ENCODE measurements at places on chromosomes 3 and 15.

DNA sequence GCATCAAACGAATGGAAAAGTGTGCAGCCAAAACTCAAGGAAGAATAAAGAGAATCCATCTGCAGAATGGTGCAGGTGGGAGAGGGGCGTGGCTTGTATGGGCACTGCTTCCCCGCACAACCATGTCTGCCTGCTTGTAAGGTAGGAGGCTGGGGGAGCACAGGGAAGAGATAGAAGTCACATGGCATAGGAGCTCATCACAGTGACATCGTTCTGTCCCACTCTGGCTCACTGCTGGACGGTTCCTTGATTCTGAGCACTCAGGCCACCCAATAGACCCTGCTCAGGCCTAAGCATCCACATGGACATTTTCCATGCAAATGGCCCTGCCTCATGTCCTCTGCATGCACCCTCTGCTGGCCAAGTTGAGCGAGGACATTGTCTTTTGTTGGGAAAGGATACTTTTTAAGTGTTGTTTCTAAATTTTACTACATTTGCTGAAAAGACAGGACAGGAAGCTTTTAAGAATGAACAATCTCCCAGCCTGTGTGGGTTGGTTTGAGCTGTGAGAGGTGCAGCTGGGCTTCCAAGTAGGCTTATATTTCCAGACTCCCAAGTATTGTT is 3.1 kb downstream of the MYLK start:
- peak; percentile 65 for DNase-seq

- DNase-seq = no peak
Observed at GRCh38 chr3:78917536-78917935, 850.3 kb downstream of the ROBO1 start.

DNA sequence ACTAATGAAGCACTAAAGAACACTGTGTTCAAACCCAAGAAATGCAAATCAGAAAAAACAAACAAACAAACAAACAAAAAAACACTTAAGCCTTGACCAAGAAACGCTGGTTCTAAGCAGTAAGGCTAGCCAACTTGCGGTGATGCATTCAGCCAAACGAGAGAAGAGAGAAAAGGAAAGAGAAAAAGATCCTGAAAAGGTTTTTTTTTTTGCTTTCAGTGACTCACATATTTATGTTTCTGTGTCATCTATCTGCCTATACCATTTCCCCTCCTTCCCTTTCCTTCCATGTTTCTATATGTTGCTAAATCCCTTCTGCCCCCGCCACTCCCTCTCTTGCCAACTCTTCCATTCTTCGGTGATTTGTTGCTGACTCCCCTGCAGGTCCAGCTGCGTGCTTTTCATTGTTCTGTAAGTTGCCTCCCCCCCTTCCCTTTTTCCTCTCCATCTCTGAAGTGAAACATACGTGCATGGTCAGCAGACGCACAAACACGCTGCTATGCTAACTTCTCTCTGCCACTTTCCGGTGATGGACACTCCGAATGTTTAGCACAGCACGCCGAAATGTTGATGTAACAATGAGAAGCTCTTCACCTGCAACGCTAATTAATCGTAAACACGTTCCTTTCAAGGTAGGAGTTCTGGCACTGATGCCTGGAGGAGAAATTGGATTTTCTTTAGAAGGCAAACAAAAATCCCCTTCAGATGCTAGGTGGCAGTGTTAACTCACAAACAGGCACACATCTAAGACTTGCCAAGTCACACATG is 154.4 kb downstream of the TUSC7 start:
- peak; percentile 57 for DNase-seq

GRCh38 chr3:34650131-34650530 is 851.7 kb downstream of the PDCD6IP start:
- DNase-seq = no peak

DNA sequence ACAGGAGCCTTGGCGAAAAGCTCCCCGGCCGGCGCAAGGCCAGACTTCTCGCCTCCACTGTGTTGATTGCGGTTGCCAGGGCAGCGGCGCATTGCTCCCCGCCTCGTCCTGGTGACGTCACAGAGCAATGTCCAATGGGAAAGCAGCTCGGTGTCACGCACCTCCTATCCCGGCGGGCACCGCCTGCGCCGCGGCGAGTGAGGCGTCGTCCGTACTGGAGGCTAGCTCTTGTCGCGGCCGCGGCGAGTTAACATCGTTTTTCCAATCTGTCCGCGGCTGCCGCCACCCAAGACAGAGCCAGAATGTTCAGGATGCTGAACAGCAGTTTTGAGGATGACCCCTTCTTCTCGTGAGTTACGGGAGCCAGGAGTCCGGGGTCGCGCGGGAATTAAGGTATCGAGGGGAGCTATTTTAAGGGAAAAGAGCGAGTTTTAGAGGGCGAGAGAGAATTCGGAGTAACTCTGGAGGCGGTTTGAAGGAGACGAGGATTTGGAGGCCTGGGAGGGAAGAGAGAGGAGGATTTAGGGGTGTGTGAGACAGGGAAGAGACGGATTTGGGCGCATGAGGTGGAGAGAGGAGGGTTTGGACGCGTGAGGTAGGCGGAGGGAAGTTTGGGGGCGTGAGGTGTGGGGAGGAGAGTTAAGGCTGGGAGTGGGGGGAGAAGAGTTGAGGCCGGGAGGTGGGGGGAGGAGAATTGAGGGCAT is at the start of gene MLF1:
Gene MLF1, plus strand, starts transcription at position 196 of the 704 bp plus-strand sequence. Its CDS starts 107 bp downstream, at position 303.
- peak; percentile 93 for DNase-seq

- DNase-seq = no peak
Observed at GRCh38 chr15:66212563-66212921, 41.0 kb downstream of the MEGF11 start.

DNA sequence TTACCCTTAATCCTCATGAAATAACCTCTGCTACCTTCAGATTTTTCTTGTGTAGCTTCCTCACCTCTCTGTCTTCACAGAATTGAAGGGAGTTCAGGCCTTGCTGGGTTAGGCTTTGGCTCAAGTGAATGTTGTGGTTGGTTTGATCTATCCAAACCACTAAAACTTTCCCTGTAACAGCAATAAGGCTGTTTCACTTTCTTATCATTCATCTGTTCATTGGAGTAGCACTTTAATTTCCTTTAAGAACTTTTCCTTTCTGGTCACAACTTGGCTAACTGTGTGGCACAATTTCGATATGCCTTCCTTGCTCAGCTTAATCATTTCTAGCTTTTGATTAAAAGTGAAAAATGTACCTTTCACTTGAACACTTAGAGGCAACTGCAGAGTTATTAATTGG is 129.8 kb downstream of the NR1I2 start:
- no peak for DNase-seq

DNA sequence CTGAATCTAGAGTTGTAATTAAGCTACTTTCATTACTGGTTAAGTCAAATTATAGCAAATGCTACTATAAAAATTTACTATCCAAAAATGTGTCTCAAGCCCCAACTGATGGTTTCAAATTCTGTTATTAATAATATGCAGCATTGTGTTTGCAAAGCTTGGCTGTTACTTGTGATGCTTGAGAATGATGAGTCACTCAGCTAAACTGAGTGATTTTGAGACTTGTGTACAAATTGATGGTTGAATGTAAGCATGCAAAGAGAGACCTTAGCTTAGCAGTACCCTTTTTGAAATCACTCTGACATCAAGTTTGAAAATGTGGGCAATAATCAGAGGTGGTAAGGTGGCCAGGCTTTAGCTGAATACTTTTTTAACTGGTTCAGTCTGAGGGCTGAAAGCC is 27.6 kb downstream of the OPA1 start:
- DNase-seq = peak; percentile 30

- DNase-seq = peak; percentile 44
Observed at GRCh38 chr3:128804017-128804810, 75.2 kb upstream of the ACAD9 start.
